ENCODE measurements at places on chromosomes 7 and 10. TPM values are rescaled to one million over a fixed set of nuclear protein-coding genes. Genes with fewer than 3 reads are reported as not detected.

DNA sequence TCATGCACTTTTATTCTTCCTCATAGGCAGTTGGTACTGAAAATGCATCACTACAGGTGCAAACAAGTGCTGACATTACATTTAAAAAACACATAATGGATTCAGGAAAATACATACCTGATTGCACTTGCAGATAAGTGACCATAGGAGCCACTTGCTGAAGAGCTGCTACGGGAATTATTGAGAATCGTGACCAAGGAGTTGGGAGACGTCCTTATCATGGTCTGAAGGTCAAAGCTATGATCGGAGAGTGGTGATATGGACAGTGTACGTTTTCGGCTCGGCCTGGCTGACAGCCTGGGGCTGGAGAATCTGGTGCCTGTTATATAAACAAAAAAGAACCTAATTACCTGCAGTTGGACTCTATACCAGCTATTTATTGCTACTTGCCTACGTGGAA lies 197.1 kb downstream of the GLI3 start:
- no peak for DNase-seq
- H3K27ac ChIP-seq = no peak overlapping the region
- no peaks in the 10 kb centered on the region for H3K27me3 ChIP-seq
- peaks cover 12% of the 10 kb centered on the region for H3K36me3 ChIP-seq

GRCh38 chr10:29446327-29446726 lies 157.5 kb downstream of the LYZL1 start:
- no peaks in the 10 kb centered on the region for H3K36me3 ChIP-seq
- H3K4me1 ChIP-seq = peaks cover 16% of the 10 kb centered on the region
- H3K27ac ChIP-seq = no peak overlapping the region

The PKD2L1 gene
- not detected for total RNA-seq

DNA sequence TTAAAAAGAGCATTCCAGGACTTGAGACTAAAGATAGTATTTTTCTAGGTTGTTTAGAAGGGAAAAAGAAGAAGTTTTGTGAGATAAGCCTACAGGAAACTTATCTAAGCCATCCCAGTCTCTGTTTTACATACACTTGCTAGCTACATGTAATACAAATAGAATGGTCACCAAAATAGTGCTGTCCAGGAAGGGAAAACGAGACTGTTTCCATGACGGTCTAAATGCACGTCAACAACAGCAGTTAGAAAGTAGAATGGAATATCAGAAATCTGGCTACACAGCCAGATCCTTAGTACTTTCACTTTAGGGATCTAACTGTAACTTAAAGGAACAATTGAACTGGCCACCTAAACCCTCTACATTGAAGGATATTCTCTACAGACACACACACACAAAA lies 117.6 kb downstream of the TSPAN12 start:
- H3K36me3 ChIP-seq = no peaks in the 10 kb centered on the region
- no peak overlapping the region for H3K4me3 ChIP-seq

The C10orf105 gene
- total RNA-seq = not detected

The WAPL gene
- 34.1 TPM for total RNA-seq

GRCh38 chr7:33130184-33130583 lies 820 bp downstream of the BBS9 start:
- peak overlapping the region; percentile 99 for H3K4me3 ChIP-seq
- peak; percentile 31 for DNase-seq
- no peaks in the 10 kb centered on the region for H3K27me3 ChIP-seq
- H3K36me3 ChIP-seq = peaks cover 6% of the 10 kb centered on the region
- H3K4me1 ChIP-seq = peaks cover 17% of the 10 kb centered on the region

DNA sequence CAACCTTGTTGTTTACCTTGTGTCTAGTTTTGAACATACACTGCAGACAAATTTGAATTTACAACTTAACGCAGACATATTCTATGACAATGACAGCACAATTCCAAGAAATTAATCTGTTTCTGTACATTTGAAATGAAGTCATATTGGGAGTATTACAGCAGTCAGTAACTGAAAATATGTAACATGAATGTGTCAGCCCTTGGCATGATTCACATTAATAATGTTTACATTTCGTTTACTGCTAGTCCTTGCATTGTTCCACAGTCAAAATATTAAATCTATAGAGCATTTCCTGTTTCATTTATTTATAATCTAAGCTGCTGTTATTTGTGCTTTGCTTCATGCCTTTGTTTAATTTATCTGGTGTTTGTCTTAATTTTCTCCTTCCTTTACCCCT lies 80.4 kb downstream of the NOC3L start:
- DNase-seq = no peak
- no peak overlapping the region for H3K27ac ChIP-seq
- H3K4me1 ChIP-seq = peaks cover 18% of the 10 kb centered on the region
- no peak overlapping the region for H3K4me3 ChIP-seq

The ZNF800 gene
- total RNA-seq = 26.5 TPM

GRCh38 chr10:18230794-18231193 lies 90.6 kb downstream of the CACNB2 start:
- no peaks in the 10 kb centered on the region for H3K27me3 ChIP-seq
- H3K36me3 ChIP-seq = no peaks in the 10 kb centered on the region
- DNase-seq = peak; percentile 13
- peaks cover 41% of the 10 kb centered on the region for H3K4me1 ChIP-seq
- H3K27ac ChIP-seq = no peak overlapping the region

- no peak overlapping the region for H3K27ac ChIP-seq
- H3K36me3 ChIP-seq = no peaks in the 10 kb centered on the region
- H3K4me1 ChIP-seq = no peaks in the 10 kb centered on the region
Observed at GRCh38 chr7:129536323-129536722, 34.0 kb downstream of the SMKR1 start.

DNA sequence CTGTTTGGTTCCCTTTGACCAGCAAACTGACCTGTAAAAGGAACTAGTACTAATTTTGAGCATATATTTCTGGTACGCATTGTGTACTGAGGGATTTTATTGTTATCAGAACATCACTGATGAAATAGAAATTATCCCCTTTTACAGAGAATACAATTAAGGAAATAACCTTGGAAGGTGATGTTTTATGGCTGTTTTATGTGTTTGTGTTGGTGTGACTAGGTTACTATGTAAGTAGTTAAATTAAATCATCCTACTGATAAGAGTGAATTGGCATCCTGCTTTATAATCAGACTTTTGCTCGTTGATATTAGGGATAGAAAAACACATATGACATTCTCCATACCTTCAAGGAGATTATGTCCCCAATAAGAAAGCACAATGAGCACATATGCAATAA lies 596.6 kb downstream of the SORCS3 start:
- H3K4me1 ChIP-seq = no peaks in the 10 kb centered on the region
- no peaks in the 10 kb centered on the region for H3K27me3 ChIP-seq
- H3K4me3 ChIP-seq = no peak overlapping the region
- no peak overlapping the region for H3K27ac ChIP-seq
- no peaks in the 10 kb centered on the region for H3K36me3 ChIP-seq

DNA sequence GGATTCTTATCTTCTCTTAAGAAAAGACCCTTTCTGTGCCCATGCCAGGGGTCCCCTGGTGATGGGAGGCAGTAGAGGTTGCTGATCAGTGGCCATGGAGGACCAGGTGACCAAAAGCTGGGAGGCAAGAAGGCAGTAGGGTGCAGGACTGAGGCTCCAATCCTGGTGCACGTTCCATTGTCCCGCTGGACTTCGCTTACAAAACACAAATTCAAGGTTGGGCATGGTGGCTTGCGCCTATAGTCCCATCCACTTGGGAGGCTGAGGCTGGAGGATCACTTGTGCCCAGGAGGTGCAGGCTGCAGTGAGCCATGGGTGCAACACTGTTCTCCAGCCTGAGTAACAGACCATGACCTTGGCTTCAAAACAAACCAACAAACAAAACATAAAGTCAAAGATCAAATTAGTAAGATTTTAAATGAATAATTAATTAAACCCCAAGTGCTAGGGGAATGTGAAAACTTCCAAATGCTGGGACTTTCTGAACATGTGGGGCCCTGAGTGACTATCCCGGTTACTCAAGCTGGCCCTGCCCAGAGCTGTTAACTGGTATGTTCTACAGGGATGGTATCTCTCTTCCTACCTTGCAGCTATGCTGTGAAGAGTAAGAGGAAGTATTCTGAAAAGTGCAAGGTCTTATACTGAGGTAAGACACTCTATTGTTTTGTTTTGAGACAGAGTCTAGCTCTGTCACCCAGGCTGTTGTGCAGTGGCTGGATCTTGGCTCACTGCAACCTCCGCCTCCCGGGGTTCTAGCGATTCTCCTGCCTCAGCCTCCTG lies 97.6 kb downstream of the LYZL2 start:
- H3K27ac ChIP-seq = no peak overlapping the region
- no peaks in the 10 kb centered on the region for H3K4me1 ChIP-seq
- no peak overlapping the region for H3K4me3 ChIP-seq
- H3K36me3 ChIP-seq = no peaks in the 10 kb centered on the region
- H3K27me3 ChIP-seq = peaks cover 12% of the 10 kb centered on the region
- no peak for DNase-seq

The CYP26C1 gene
- total RNA-seq = not detected

The CLDN15 gene
- total RNA-seq = 2.7 TPM

DNA sequence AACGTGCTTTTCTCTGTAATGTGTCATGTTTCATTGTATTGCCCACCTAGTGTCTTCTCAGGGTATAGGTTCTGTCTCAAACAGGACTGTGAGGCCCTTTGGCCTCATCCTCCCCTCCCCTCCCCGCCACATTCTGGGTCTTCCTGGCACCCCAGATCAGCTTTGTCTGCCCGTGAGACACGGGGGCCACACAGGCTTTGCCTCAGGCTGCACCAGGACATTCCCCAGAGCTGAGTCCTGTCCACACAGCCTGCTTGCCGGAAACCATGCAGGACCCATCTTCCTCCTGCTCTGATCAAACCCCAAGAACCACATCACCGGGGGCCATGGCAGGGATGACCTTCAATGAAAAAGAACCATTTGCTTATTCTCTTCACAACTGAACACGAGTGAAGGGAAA lies 18.6 kb downstream of the MAT1A start:
- H3K4me1 ChIP-seq = peaks cover 23% of the 10 kb centered on the region
- H3K4me3 ChIP-seq = no peak overlapping the region
- peaks cover 7% of the 10 kb centered on the region for H3K27me3 ChIP-seq

The PRSS37 gene
- total RNA-seq = not detected

DNA sequence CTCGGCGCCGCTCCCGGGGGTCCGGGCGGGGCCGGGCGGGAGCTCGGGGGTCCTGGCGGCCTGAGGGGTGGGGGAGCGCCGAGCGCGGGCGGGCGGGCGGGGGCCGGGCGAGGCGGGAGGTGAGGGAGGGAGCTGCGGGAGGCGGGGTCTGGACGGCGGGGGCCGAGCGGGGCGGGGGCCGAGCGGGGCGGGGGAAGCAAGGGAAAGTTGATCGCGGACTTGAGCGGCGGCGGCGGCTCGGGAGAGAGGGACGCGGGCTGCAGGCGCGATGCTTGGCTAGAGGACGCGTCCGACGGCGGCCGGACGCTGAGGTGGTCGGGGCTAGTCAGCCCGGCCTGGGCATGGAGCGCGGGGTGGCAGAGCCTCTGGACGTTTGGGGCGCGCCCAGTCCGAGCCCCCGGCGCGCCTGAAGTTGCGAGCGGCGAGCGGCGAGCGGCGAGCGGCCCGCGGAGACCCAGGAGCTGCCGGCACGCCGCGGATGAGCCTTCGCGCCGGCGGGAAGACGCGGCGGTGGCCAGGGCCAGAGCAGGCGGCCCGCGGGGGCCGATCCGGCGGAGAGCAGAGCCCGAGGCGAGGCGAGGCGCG lies at the start of gene CDH23:
CDH23 (plus strand) TSS at position 210 of the 585 bp plus-strand sequence. CDS start 42,912 bp downstream, outside the sequence.
- H3K4me3 ChIP-seq = no peak within 1 kb of the TSS
- H3K27ac ChIP-seq = no peak within 1 kb of the TSS
- DNase-seq = no peak
- no peaks in the 10 kb centered on the region for H3K4me1 ChIP-seq

The ZNF488 gene
- not detected for total RNA-seq

- DNase-seq = peak; percentile 99
- peak overlapping the region; percentile 83 for H3K4me3 ChIP-seq
- H3K36me3 ChIP-seq = no peaks in the 10 kb centered on the region
- H3K4me1 ChIP-seq = peaks cover 65% of the 10 kb centered on the region
- H3K27me3 ChIP-seq = peaks cover 2% of the 10 kb centered on the region
- H3K27ac ChIP-seq = peak overlapping the region; percentile 95
Observed at GRCh38 chr7:22561321-22561811, 61.4 kb upstream of the STEAP1B start.

The C10orf143 gene
- 2.3 TPM for total RNA-seq

DNA sequence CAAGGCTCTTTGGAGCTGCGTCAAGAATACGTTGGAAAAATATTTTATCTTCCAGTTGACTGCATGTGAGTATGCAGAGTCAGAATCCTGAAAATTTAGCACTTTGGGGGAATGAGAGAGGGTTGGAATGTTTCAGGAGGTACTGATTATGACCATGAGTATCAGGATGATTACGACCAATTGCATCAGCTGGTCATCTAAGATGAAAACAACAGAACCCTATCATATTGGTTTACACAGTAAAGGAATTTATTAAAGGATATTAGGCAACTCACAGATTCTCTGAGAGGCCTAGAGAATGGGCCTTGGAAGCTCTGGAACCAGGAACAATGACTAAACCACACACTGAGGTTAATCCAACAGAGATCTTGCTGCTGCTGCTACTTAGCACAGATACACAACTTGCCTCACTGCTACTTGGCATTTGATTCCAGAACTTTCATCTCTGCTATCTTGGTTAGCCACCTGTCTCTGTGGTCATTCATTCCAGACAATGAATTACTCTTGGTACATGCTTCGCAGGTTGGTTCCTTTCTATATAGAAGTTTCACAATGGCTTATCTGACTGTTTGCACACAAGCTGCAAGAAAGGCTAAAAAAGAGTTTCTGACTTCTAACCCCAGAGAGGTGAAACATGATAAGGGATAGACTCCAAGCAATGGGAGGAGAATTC lies 68.0 kb upstream of the CTTNBP2 start:
- H3K27me3 ChIP-seq = no peaks in the 10 kb centered on the region
- H3K4me3 ChIP-seq = no peak overlapping the region
- no peak overlapping the region for H3K27ac ChIP-seq
- no peak for DNase-seq
- H3K36me3 ChIP-seq = no peaks in the 10 kb centered on the region
- no peaks in the 10 kb centered on the region for H3K4me1 ChIP-seq

The LOXL4 gene
- 54.1 TPM for total RNA-seq

GRCh38 chr7:91029688-91030087 lies 234.5 kb upstream of the FZD1 start:
- peaks cover 5% of the 10 kb centered on the region for H3K36me3 ChIP-seq
- no peak overlapping the region for H3K27ac ChIP-seq
- peaks cover 4% of the 10 kb centered on the region for H3K4me1 ChIP-seq
- no peak overlapping the region for H3K4me3 ChIP-seq

DNA sequence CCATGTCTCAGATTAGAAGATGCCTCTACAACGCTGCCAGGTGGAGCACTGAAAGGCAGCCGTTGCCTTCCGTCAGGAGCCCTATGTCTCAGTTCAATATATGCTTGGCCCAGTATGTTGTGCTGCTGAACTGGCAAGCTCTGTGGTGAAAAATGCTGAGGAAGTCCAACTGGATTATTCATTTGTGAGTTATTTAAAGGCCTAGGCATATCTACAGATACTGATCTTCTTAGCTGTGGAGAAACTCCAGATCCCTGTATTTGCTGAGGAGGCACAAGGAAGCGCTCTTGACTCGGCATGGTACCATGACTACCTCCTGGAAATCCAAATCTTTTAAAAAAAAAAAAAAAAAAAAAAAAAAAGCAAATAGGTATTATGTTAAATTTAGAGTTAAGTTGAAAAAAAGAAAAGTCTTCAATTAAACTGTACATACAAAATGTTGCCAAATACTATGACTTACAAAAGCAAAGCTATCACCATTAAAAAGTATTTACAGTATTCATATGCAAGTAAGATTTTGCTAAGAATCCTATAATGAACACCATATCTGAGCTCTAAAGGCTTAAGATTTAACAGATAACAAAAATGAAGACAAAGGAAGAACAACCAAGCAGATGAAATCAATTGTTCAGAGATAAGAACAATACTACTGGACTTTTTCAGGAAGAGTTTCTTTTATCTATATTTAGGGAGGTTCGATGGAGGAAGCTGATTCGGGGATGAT lies 152.4 kb downstream of the GALNT11 start:
- no peak overlapping the region for H3K27ac ChIP-seq
- peaks cover 54% of the 10 kb centered on the region for H3K36me3 ChIP-seq
- peaks cover 28% of the 10 kb centered on the region for H3K4me1 ChIP-seq
- H3K27me3 ChIP-seq = no peaks in the 10 kb centered on the region
- no peak overlapping the region for H3K4me3 ChIP-seq
